Chondrocyte (in vitro differentiated cells): ENCODE measurements at places on chromosomes 5 and 9.
A peak's percentile ranks its signal among the peaks of the same experiment; 100 is the strongest.

- DNase-seq = peak; percentile 14
These were observed 62.1 kb upstream of the HSPA9 start for GRCh38 chr5:138637256-138637655.

- no peak for DNase-seq
These were observed 59.5 kb upstream of the PCSK1 start for GRCh38 chr5:96492459-96493047.

GRCh38 chr9:79610791-79611614 is 39.2 kb downstream of the TLE4 start:
- no peak for DNase-seq

- no peak for DNase-seq
These were observed 55.9 kb upstream of the SLCO6A1 start for GRCh38 chr5:102554728-102555127.

GRCh38 chr5:157165668-157166067 is 396 bp downstream of the GARIN3 start:
- DNase-seq = no peak

GRCh38 chr9:127004946-127005769 is 90.6 kb downstream of the RALGPS1 start:
- no peak for DNase-seq

DNA sequence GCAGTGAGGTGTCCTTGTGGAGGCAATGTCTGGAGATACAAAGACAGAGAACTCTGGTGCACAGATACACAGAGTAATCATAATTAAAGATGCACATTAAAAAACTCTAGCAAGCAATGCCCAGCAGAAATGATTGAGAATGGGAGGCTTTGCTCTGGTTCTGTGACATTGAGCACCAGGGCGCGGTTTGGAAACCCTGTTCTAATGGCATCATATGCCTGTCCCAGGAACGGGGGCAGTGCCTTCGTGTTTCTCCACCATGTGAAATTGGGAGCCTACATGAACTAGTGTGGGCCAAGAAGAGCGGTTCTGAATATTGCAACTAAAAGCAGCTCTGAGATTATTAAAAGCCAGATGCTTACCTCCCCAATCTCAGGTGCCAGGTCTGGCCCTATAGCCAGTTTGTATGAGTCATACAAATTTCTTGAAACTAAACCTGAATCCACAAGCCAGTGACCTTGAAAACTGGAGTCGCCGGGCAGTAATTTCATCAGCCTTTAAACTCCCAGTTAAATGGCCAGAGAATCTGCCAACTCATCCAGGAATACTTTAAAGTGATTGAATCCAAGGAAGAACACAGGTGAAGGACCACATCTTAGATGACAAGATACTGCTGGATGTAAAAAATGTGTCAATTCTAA is 22.2 kb upstream of the CTSL start:
- no peak for DNase-seq

DNA sequence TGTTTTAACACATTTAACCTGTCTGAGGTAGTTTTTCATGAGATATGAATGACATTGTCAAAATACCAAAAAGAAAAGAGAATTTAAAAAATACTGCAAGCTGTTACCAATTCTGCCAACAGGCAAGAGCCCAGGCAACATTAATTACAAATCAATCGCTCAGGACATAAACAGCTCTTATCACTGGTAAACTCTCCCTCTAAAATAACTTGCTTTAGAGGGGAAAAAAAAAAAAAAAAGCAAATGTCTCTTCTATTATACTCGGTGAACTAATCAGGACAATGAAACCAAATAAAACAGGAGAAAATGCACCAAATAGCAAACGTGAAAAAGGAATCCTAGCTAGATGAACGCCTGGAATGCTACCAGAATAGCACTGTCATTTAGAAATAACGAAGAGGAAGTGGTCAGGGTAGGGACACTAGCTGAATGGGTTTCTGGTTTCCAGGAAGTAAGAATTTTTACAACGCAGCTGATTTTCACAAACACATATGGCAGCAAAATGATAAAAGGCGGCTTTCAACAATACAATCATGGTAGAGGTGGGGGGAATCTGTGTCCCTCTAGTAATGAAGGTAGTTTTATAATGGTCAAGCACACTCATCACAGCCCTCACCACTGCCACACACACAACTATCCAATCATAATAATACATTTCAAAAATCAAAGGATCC is 94.9 kb downstream of the DENND1A start:
- no peak for DNase-seq

- no peak for DNase-seq
These were observed 121.2 kb upstream of the ST8SIA4 start for GRCh38 chr5:101024299-101024698.

GRCh38 chr9:133103183-133103986 is 17.7 kb downstream of the RALGDS start:
- DNase-seq = peak; percentile 76

GRCh38 chr5:144798595-144798994 is 627.9 kb downstream of the KCTD16 start:
- DNase-seq = no peak

DNA sequence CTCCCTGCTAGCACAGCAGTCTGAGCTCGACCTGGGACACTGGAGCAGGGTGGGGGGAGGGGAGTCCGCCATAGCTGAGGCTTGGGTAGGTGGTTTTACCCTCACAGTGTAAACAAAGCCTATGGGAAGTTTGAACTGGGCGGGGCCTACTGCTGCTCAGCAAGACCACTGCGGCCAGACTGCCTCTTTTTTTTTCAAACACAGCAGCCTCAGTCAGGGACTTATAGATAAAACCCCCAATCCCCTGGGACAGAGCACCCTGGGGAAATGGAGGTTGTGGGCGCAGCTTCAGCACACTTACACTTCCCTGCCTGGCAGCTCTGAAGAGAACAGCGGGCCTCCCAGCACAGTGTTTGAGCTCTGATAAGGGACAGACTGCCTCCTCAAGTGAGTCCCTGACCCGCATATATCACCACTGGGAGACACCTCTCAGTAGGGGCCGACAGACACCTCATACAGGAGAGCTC is 151.1 kb upstream of the APC start:
- no peak for DNase-seq

GRCh38 chr5:164354139-164354751 is 848.8 kb downstream of the MAT2B start:
- no peak for DNase-seq

- DNase-seq = no peak
These were observed 73.4 kb downstream of the ANGPTL2 start for GRCh38 chr9:127049044-127049443.

DNA sequence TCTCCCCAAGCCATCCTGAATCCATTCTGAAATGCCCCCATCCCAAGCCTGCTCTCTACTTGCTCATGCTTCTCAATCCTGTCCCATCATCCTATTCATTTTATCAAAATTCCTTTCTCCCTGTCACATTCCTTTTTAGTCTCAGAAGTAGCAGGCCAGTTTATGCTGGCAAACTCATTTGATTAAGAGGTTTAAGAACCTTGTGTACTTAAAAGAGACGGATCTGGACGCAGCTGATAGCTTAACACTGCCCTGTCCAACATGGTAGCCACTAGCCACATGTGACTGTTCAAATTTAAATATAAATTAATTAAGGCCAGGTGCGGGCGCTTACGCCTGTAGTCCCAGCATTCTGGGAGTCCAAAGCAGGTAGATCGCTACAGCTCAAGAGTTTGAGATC is 5.6 kb upstream of the KCNV2 start:
- no peak for DNase-seq

DNA sequence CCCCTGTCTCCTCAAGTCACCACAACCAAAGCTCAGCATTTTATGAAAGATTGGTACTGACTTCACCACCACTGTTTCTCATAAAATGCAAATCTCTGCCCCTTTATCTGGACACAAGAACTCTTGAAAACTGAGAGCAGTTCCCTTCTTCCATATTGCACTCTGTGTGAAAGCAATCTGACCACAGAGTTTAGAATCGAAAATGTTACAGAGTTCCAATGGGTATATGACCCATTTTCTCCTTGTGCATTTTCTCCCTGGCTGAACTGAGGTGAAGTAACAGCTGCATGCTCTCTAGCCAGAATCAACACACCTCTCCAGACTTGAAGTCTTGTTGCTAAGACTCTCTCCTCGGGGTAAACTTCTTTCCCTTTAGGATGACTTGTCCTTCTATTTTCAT is 111.0 kb upstream of the PLCXD3 start:
- no peak for DNase-seq

- no peak for DNase-seq
These were observed 139.2 kb upstream of the ATP10B start for GRCh38 chr5:160991205-160991604.

GRCh38 chr9:98357921-98358535 is 102.6 kb upstream of the TBC1D2 start:
- DNase-seq = no peak

GRCh38 chr5:50575740-50576139 is 90.7 kb upstream of the PARP8 start:
- no peak for DNase-seq
